Fibroblast of lung (primary cell): ENCODE measurements at places on chromosomes 12 and 14. TPM values are rescaled to one million over a fixed set of nuclear protein-coding genes. Genes with fewer than 3 reads are reported as not detected.
A peak's percentile ranks its signal among the peaks of the same experiment; 100 is the strongest.

DEGS2 gene
- total RNA-seq: under 0.01 and 0.26 TPM in 2 replicates

DNA sequence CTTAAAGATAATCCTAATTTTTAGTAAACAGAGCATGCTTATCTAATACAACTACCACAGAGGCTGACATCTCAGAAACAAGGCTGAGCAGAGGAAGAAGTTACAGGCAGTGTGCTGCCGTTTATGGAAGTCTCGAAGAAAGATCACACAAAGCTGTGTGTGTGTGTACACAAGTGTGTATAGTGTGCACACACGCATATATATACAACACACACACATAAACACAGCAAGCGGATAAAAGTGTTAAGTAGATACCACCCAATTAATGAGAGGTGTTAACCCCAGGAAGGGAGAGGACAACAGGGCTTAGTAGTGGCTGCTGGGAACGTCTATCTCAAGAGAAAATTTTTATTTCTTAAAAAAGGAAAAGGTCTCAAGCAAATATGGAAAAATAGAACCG is 15.3 kb downstream of the CCDC88C start:
- H3K27me3 ChIP-seq: no peaks in the 10 kb centered on the region
- no peak overlapping the region for H3K27ac ChIP-seq
- H3K36me3 ChIP-seq: no peaks in the 10 kb centered on the region
- no peak for DNase-seq
- H3K4me1 ChIP-seq: no peaks in the 10 kb centered on the region

DNA sequence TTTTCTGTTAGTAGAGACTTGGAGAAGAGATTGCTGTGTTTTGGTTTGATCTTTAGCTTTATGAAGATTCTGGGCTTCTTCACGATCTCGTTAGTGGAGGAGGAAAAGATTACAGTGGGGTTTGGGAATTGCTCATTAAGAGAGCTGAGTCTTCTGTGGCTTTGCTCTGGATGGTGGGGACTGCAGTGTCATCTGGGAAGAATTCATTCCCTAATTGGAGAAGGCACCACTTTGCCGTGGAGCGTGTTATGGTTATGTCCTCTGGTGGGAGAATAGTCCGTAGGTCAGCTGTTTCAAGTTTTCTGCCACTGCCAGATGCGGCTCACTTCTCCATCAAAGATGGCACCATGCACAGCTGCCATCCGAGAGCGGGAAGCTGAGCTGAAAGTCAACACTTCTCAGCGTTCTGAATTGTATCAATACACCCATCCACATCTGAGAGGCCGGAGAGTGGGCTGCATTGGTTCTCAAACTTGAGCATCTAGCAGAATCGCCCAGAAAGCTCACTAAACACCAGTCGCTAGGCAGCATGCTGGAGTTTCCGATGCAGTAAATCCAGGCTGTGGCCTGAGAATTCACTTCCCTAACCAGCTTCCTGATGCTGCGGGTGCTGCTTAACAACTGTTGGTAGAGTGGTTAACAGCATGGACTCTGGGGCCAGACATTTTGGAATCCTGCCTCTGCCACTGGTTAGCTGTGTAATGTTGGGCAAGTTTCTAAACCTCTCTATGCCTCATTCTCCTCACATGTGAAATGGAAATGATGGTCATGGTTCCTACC is 117.8 kb downstream of the PLXNC1 start:
- H3K4me1 ChIP-seq: peaks cover 36% of the 10 kb centered on the region
- no peak for DNase-seq
- no peaks in the 10 kb centered on the region for H3K36me3 ChIP-seq
- peak overlapping the region; percentile 60 for H3K27ac ChIP-seq
- H3K27me3 ChIP-seq: no peaks in the 10 kb centered on the region

GRCh38 chr14:60309867-60310552 is 61.0 kb downstream of the PPM1A start:
- H3K4me1 ChIP-seq: no peaks in the 10 kb centered on the region
- no peaks in the 10 kb centered on the region for H3K36me3 ChIP-seq
- no peak overlapping the region for H3K27ac ChIP-seq
- no peak for DNase-seq
- peaks cover 5% of the 10 kb centered on the region for H3K27me3 ChIP-seq

- H3K36me3 ChIP-seq: no peaks in the 10 kb centered on the region
- H3K4me3 ChIP-seq: no peak overlapping the region
- no peaks in the 10 kb centered on the region for H3K27me3 ChIP-seq
- no peak overlapping the region for H3K27ac ChIP-seq
These were observed 48.5 kb downstream of the NTF3 start for GRCh38 chr12:5480218-5480937.

GRCh38 chr12:43318021-43318420 is 234.0 kb downstream of the ADAMTS20 start:
- H3K36me3 ChIP-seq: no peaks in the 10 kb centered on the region
- no peak for DNase-seq
- H3K27ac ChIP-seq: no peak overlapping the region
- H3K4me1 ChIP-seq: no peaks in the 10 kb centered on the region

DNA sequence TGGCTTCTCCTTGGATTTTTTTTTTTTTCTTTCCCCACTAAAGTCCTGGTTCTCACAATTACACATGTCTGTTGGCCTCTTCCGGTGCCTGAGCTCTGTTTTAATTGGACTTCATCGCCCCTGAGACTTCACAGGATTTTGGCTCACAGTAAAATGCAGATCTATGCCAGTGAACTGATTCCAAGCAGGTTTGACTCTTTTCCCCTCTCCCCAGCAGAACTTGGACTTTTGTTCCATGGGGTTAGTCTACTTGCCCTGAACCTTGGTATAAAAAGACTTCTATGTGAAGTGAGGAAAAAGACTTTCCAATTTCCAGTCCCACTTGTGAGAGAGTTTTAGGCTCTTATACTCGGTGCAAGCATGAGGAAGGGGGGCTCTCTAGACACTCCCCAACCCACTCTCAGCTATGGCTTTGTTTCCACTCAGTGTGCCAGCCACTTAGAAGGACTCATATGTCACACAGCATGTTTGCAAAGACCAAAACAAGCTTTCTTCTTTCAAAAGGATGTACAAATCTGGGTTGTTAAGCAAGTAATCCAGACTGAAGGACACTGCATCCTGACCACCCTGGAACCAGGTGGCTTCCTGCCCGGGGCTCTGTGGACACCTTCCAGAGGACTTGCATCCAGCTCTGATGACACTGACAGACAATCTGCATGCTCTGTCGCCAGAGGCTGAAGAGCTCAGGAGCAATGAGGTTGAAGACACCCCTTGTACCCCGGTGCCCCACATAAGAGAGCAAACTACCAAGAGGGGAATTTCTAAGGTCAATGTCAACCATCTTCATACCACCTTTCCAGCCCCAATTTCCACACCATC is 221.9 kb upstream of the EGLN3 start:
- H3K4me1 ChIP-seq: no peaks in the 10 kb centered on the region
- H3K27ac ChIP-seq: no peak overlapping the region
- no peak for DNase-seq
- no peak overlapping the region for H3K4me3 ChIP-seq
- H3K36me3 ChIP-seq: no peaks in the 10 kb centered on the region
- H3K27me3 ChIP-seq: no peaks in the 10 kb centered on the region

HCAR1 gene
- total RNA-seq: 0.51 and 1.5 TPM in 2 replicates

GRCh38 chr12:10260927-10261326 is 46.7 kb upstream of the KLRD1 start:
- no peak for DNase-seq
- H3K36me3 ChIP-seq: no peaks in the 10 kb centered on the region
- H3K27me3 ChIP-seq: no peaks in the 10 kb centered on the region
- H3K27ac ChIP-seq: no peak overlapping the region
- no peaks in the 10 kb centered on the region for H3K4me1 ChIP-seq
- H3K4me3 ChIP-seq: no peak overlapping the region

SRRM4 gene
- not detected in 2 replicates for total RNA-seq

GLT8D2 gene
- 12.6 and 36.3 TPM in 2 replicates for total RNA-seq

DNA sequence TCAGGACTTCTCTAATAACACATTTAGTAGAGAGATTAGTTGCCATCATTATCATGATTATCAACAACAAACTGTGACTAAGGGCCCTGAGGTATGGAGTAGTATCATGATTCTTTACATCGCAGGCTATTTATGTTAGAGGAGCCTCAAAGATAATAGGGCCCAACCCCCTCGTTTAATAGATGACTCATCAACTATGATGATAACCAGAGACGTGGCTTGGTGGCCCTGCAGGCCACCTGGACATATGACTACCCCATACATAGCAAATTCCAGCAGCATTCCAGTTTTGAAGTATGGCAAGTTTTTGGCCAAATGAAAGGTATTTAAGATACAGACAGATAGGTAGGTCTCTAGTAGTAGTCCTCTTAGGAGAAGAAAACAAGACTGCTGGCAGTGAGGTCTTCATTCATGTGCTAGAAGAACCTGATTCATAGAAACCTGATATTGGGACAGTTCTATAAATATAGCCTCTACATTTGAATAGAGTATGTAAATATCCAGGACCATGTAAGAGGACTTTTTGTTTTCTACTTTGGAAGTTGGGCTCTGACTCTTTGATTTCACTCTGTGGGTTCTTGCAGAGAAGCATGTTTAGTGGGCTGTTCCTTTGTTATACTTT is 5.6 kb downstream of the RIC8B start:
- H3K27me3 ChIP-seq: no peaks in the 10 kb centered on the region
- no peak for DNase-seq
- no peaks in the 10 kb centered on the region for H3K4me1 ChIP-seq
- H3K36me3 ChIP-seq: no peaks in the 10 kb centered on the region
- no peak overlapping the region for H3K27ac ChIP-seq

ALG10 gene
- 5.8 and 8.0 TPM in 2 replicates for total RNA-seq

- no peak overlapping the region for H3K4me3 ChIP-seq
- H3K36me3 ChIP-seq: no peaks in the 10 kb centered on the region
- no peak overlapping the region for H3K27ac ChIP-seq
- no peaks in the 10 kb centered on the region for H3K27me3 ChIP-seq
- H3K4me1 ChIP-seq: peaks cover 4% of the 10 kb centered on the region
These were observed 68.9 kb downstream of the DAD1 start for GRCh38 chr14:22519877-22520685.

GRCh38 chr14:33647385-33647786 is 303.5 kb downstream of the EGLN3 start:
- H3K36me3 ChIP-seq: no peaks in the 10 kb centered on the region
- no peaks in the 10 kb centered on the region for H3K27me3 ChIP-seq
- H3K27ac ChIP-seq: no peak overlapping the region
- H3K4me1 ChIP-seq: peaks cover 6% of the 10 kb centered on the region

DNA sequence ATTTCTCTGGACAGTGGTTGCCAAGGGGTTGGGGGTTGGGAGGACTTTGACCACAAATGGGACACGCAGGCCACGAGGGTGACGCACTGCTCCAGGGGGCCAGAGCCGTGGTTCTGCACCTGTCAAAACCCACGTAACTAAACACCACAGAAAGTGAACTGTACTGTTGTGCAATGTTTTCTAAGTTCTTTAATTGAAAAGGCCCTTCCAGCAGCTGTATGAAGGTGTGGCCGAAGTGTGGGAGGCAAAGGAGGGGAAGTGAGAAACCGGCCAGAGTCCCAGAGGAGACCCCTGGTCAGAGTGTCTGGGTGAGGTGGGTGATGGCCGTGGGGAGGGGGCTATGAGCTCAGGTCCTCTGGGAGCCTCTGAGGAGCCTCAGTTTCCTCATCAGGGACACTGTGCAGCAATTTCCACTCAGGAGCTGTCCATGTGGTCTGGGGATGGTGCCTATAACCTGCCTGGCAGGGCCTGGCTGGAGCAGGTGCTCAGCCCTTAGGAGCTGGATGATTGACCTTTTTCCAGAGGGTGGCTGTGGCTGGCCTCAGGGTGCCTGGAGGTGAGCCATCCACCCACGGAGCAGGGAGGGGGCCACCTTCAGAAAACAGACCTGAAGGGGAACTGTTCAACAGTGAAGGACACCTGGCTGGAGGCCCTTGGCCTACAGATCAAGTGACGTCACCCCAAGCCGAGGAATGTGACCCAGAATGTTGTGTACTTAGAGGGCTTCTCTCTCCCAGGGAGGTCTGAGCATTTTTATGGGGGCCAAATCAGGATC is 9.8 kb upstream of the BDKRB2 start:
- no peaks in the 10 kb centered on the region for H3K36me3 ChIP-seq
- no peaks in the 10 kb centered on the region for H3K27me3 ChIP-seq
- H3K4me1 ChIP-seq: no peaks in the 10 kb centered on the region
- no peak for DNase-seq
- no peak overlapping the region for H3K27ac ChIP-seq

- H3K36me3 ChIP-seq: no peaks in the 10 kb centered on the region
- no peak overlapping the region for H3K4me3 ChIP-seq
These were observed 108.3 kb downstream of the SMOC1 start for GRCh38 chr14:69987406-69988121.

RNASE3 gene
- total RNA-seq: not detected in 2 replicates

DNA sequence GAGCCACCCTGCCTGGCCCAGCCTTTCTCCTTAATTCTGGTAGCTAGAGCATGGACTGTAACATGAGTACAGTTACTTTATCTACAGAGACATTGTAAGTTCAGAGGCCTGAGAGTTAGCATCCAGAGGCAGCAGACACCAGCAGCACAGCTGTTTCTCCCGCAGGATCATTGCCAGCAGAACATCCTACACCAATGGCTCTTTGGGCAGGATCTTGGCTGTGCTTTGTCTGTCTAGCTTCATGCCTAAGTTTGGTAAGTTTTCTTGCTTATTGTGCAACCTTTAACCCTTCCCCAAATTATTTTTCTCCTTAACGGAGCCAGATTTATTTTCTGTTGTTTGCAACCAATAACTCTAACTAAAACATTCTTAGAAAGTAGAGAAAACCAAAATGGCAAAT is 21.6 kb downstream of the C12orf71 start:
- no peak overlapping the region for H3K4me3 ChIP-seq
- H3K36me3 ChIP-seq: no peaks in the 10 kb centered on the region
- H3K4me1 ChIP-seq: no peaks in the 10 kb centered on the region
- no peak for DNase-seq
- H3K27me3 ChIP-seq: no peaks in the 10 kb centered on the region

GRCh38 chr12:122399254-122399591 is 23.2 kb downstream of the CLIP1 start:
- peak overlapping the region; percentile 27 for H3K4me3 ChIP-seq
- H3K27me3 ChIP-seq: no peaks in the 10 kb centered on the region
- DNase-seq: no peak
- H3K36me3 ChIP-seq: peaks cover 1% of the 10 kb centered on the region

PZP gene
- not detected in 2 replicates for total RNA-seq

KCNA1 gene
- total RNA-seq: under 0.01 TPM in 1 of 2 replicates, not detected in the other

GRCh38 chr14:104800015-104800770 is 708 bp upstream of the ZBTB42 start:
- H3K27me3 ChIP-seq: no peaks in the 10 kb centered on the region
- peak; percentile 78 for DNase-seq
- H3K36me3 ChIP-seq: no peaks in the 10 kb centered on the region
- H3K4me1 ChIP-seq: peaks cover 13% of the 10 kb centered on the region
- H3K27ac ChIP-seq: no peak overlapping the region

GRCh38 chr14:65281991-65282895 is 130.3 kb upstream of the FUT8 start:
- H3K4me1 ChIP-seq: peaks cover 9% of the 10 kb centered on the region
- H3K27me3 ChIP-seq: no peaks in the 10 kb centered on the region
- DNase-seq: peak; percentile 93
- no peak overlapping the region for H3K4me3 ChIP-seq

GRCh38 chr12:116427200-116427930 is 131.8 kb upstream of the MAP1LC3B2 start:
- no peak overlapping the region for H3K4me3 ChIP-seq
- peaks cover 5% of the 10 kb centered on the region for H3K4me1 ChIP-seq
- DNase-seq: peak; percentile 37
- H3K27ac ChIP-seq: no peak overlapping the region
- H3K27me3 ChIP-seq: no peaks in the 10 kb centered on the region

FAM222A gene
- total RNA-seq: under 0.01 TPM in 1 of 2 replicates, not detected in the other

GRCh38 chr14:31059152-31059924 is 33.2 kb upstream of the STRN3 start:
- peaks cover 2% of the 10 kb centered on the region for H3K4me1 ChIP-seq
- no peak overlapping the region for H3K4me3 ChIP-seq
- no peak overlapping the region for H3K27ac ChIP-seq
